ENCODE measurements at places on chromosomes 11 and 22.
A peak's percentile ranks its signal among the peaks of the same experiment; 100 is the strongest.

GRCh38 chr11:43418197-43418596 lies 59.5 kb downstream of the TTC17 start:
- DNase-seq: no peak

DNA sequence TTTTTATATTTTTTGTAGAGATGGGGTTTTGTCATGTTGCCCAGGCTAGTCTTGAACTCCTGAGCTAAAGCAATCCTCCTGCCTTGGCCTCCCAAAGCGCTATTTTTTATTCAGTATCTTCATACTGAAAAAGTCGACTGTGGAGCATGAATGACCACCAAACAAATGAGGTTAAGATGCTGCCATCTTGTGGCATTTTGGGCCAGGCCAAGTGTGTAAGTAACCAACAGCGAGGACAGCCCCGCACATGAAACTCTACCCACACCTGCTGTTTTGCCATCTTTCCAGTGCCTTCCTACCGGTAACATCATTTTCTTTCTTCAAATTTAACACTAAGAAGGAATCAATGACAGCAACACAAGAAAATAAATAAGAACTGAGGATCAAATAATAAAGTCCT lies 32.2 kb upstream of the AQP11 start:
- DNase-seq: no peak

- DNase-seq: no peak
These were observed 631.4 kb upstream of the B3GAT1 start for GRCh38 chr11:135043434-135043833.

GRCh38 chr22:17162731-17163130 lies 3.7 kb upstream of the HDHD5 start:
- no peak for DNase-seq

GRCh38 chr11:125148743-125149142 lies 15.8 kb upstream of the PKNOX2 start:
- no peak for DNase-seq

DNA sequence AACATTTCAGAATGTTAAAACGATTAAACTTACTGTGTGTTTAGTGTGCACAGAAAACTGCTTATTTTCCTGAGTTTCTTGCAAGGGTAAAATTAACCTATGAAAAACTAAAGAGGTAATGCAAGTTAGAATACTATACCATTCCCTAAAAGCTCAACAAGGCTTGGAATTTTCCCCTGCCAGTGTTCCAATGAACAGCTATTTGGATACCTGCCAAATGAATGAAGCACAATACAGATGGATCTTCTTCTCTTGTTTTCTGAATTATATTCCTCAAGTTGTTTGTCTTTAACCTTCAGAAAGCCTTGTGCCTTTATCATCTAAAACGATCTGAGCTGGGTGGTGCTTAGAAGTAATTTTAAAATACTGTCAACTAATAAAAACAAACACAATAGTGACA lies 204.5 kb downstream of the LRRC4C start:
- DNase-seq: no peak

DNA sequence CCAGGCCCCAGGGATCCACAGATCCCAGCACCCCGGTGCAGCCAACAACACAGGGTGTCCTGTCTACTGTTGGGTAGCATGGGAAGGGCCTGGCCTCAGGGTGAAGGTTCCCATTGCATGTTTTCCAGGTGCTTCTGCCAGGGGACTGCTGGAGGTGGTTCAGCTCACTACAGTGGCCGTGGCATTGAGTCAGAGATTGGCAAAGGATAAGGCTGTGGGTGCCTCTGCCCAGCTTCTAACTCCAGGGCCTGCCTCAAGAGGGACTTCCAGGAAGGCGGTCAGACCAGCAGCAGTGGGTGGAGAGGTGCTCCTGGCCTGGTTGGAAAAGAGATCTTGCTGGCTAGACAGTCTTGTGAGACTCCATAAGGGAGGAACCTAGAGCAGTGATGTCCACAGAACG lies 20.9 kb downstream of the CSNK1E start:
- DNase-seq: no peak

DNA sequence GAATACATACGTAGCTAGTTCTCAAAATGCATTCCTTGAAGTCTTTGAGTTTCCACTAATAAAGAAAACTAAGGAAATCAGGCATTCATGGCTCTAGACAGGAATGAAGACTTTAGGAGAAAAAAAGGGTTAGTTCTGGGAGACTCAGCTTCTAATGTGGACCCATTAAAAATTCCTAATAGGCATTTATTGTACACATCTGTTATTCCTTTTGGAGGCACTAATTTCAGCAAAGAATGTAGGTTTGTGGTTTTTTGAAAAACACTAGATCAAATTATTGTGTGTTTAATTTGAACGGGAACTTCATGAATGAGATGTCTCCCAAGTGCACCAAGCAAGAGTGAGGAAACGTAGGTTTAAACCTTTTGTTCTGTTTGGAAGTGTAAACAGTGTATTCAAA lies 42.7 kb downstream of the PARVA start:
- no peak for DNase-seq

GRCh38 chr22:46122980-46123693 lies 27.2 kb upstream of the PPARA start:
- DNase-seq: no peak

DNA sequence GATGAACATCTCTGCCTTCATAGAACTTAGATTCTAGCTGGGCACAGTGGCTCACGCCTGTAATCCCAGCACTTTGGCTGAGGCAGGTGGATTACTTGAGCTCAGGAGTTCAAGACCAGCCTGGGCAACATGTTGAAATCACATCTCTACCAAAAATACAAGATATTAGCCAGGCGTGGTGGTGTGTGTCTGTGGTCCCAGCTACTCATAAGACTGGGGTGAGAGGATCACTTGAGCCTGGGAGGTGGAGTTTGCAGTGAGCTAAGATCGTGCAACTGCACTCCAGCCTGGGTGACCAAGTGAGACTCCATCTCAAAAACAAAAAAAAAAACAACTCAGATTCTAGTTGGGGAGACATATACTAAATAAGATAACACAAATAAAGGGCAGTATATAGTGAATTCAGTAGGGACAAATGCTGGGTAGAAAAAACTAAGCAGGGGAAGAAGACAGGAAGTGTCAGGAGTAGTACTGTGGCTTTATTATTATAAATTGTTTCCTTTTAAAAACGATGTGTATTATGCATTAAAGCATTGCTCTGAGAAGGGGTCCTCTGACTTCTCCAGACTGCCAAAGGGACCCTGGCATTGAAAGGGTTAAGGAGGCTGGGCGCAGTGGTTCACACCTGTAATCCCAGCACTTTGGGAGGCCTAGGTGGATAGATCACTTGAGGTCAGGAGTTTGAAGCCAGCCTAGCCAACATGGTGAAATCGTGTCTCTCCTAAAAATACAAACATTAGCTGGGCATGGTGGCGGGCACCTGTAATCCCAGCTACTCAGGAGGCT lies 46.7 kb downstream of the PACS1 start:
- DNase-seq: no peak

DNA sequence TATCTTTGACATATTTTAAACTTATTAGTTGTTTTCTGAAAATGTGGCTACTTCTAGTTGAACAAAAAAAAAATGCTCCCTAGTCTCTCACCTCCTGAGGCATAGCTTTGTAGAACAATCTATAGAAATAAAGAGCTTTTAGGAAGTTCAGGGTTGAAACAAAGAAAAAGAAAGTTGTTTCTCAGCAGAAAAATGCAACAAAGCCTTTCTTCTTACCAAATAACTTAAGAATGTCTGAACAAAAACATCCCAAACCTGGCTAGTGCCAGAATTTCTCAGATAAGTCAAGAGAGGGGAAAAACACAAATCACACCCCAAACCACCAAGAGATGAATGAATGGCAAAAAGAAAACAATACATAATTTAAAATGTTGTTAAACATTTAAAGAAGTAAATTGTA lies 114.1 kb downstream of the MAML2 start:
- no peak for DNase-seq

DNA sequence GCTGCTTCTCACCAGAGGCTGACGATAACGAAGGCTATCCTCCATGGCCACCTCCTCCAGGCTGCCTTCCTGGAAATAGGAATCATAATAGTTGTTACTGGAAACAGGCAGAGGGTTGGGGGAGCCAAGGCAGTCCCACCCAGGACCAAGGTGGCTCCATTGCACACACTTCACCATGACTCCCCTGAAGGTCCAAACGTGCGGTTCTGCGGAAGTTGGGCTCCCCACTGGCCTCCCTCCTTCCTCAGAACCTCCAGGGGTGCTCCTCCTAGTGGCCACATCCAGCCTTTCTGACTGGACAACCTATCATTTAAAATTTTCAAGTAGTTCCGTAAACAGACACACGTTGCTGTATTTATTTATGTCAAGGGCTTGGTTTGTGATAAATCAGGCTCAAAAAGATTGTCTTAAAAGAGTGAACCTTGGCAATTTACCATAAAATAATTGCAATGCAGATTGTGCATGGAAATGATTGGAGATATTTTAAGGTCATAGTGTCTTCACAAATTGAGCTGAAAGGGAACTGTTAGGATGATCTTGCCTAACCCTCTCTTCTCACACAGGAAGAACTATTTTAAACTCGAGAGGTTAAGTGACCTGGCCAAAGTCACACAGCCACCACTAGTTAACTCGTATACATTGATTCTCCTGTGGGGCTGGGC lies 1.4 kb upstream of the TCN2 start:
- DNase-seq: peak; percentile 70

GRCh38 chr11:71282581-71283351 lies 30.4 kb upstream of the SHANK2 start:
- no peak for DNase-seq

DNA sequence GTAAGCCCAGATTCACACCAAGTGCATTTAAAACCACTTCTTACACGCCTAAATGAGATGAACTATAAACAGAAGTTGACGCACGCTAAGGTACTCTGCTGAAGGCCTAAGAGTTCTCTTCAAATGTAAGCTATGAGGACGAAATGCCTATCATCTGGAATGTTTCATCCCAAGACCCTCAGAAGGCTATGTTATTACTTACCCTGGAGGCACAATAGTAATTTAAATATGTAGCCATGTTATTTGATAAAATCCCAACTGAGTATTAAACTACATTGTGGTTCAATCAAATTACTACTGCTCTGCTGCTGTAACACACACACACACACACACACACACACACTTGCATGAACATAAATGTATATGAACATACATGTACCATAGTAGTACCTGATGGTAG lies 47.6 kb downstream of the MAML2 start:
- no peak for DNase-seq

GRCh38 chr22:17949642-17950473 lies 74.5 kb downstream of the MICAL3 start:
- peak; percentile 42 for DNase-seq

DNA sequence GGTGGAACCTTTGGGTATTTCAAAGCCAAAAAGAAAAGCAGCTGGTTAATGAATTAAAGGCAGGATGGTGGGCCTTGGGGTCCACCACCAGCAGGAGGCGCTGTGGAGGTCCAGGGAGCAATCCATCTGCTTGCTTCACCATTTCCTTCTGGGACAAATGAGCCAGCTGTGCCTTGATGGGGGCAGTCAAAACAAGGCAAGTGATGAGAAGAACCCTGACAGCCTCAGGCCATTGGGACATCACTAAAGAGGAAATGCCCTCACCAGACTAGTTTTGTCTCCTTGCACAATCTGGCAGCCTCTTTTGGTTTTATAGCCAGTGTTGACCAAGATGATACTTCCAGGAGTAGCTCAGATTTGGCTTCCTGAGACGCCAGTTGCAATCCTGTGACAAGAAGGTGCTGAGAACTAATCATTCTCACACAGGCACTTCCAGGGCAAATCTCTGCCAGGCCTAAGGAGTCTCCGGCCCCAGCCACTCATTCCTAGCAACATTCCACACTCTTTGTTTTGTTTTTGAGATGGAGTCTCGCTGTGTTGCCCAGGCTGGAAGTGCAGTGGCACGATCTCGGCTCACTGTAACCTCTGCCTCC lies 38.2 kb upstream of the WEE1 start:
- peak; percentile 83 for DNase-seq

GRCh38 chr11:64537876-64538275 lies 53.1 kb upstream of the SLC22A12 start:
- peak; percentile 49 for DNase-seq

GRCh38 chr11:13376838-13377237 lies 86.2 kb downstream of the BTBD10 start:
- DNase-seq: no peak

DNA sequence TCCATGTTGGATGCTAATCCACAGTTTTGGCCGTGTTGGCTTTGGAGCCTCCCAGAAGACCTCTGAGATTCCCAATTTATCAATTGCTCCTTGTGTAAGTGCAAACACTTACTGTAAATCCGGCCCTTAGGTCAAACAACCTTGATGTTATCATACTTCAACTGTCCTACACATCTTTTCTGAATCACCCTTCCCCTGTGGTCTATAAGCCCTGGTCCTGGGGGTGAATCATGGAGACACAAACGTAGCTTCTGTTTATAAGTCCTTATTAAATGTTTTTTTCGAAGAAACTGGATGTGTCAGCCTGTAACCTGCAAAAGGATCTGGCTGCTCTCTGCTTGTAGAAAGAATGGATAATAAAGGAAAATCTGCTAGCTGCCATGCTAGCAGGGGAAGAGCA lies 1.7 kb upstream of the IL10RA start:
- no peak for DNase-seq

DNA sequence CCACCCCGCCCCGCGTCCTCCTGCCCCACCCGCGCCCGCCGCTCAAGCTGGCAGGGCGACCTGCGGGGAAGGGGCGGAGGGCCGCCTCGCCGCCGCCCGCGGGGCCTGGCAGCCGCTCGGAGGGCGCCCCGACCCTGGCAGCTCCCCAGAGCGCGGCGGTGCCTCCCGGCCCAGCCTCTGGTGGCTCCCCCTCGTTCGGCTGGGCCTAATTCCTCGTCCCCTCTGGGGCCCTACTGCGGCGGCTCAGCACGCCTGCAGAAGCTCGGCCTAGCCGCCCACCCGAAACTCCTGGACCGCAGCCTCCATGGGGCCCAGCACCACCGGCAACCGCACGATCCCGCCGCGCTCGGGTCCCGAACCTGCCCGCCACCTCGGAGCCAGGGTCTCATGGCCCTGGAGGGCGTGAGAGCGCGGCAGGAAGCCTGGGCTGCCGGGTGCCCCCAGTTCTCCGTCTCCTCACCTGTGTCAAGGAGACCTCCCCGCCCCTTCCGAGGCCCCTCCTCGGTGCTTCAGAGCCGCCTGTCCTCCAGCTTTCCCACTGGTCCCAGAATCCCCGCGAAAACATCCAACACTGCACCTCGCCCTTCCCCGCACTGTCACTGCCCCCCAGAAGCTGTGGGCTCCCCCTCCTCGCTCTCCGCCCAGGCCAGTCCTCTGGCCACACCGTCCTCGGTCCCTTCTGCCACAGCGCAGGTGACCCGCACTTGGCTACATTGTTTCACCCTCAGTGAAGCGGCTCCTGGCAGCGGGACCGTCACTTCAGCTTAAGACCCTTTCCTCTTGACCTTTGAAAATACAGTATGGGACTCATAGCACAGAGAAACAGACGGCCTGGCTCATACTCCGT lies 613 bp upstream of the GSC2 start:
- no peak for DNase-seq

DNA sequence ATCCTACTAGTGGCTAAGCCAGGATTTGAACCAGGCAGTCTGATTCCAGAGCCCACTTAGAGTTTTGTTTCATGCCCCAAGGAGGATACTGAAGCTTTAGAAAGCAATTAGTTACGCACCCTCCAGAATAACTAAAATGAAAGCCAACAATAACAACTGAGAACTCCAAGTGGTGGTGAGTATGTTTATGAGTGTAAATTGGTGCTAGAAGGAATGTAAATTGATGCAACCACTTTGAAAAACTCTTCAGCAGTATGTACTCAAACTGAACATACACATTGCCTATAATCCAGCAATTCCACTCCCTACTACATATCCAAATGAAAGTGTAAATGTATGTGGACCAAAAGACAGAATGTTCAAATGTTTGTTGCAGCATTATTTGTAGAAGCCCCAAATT lies 6.7 kb upstream of the ARL14EP start:
- DNase-seq: no peak

GRCh38 chr11:1117992-1118391 lies 39.8 kb upstream of the MUC5AC start:
- no peak for DNase-seq

- DNase-seq: no peak
These were observed 4.8 kb upstream of the TRIM6 start for GRCh38 chr11:5591613-5592012.

Measured in sciatic nerve (tissue), 2 donors.